ENCODE measurements at places on chromosomes 1 and 21.

- no peak for DNase-seq
Measured at GRCh38 chr1:186626356-186626932, 53.8 kb downstream of the PTGS2 start.

GRCh38 chr1:164855716-164856329 lies 296.8 kb downstream of the PBX1 start:
- DNase-seq: no peak

DNA sequence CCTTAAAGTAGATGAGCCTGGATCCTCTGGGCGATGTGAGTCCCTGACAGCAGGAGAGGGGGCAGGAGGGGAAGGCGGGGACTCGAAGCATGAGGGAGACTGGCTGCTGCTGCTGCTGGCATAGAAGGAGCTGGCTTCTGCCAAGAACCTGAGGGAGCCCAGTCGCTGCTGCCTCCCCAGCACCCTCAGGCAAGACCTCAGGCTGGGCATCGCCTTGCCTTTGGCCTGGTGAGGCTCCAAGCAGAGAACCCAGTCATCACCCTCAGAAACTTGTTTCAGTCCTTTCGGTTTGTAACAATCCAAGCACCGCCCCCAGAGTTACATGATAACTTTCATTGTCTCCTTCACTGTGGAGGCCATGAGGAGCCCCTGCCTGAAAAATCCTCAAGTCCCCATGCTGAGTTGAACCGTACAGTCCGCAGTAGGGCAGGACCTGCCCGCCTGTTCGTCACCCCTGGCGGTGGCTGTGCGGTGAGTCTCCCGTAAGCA lies 38.8 kb downstream of the POFUT2 start:
- no peak for DNase-seq

GRCh38 chr1:58361134-58361533 lies 185.4 kb downstream of the OMA1 start:
- DNase-seq: no peak

DNA sequence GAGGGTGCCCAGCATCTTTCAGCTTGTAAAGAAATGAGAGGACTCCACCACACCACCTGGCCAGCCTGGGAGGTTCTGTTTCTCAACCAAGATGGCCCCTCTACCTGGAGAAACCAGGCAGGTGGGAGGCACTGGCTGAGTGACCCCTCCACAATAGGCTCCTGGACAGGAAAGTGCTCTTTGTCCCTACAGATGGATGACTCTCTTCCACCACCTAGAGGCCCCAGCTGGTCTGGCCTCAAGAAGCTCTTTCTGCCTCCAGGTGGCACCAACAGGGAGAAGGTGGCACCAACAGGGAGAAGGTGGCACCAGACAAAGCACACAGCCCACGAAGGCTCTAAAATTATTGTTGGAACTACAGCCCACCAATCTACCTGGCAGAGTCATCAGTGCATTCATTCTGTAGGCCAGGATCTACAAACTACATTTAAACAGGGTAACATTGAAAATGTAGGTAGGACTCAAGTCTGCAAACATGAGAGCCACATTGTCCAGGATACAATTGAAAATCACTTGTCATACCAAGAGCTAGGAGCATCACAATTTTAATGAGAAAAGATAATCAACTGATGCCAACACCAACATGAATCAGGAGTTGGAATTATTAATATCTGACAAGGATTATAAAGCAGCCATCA lies 14.4 kb downstream of the TMPRSS3 start:
- DNase-seq: no peak

- DNase-seq: no peak
Measured at GRCh38 chr1:211478801-211479578, 13.0 kb downstream of the RD3 start.

GRCh38 chr1:29238620-29239002 lies 2.3 kb downstream of the PTPRU start:
- no peak for DNase-seq

- DNase-seq: no peak
Measured at GRCh38 chr21:16422702-16423101, 692.9 kb downstream of the USP25 start.

GRCh38 chr1:226078374-226078773 lies 15.9 kb downstream of the H3-3A start:
- DNase-seq: no peak

DNA sequence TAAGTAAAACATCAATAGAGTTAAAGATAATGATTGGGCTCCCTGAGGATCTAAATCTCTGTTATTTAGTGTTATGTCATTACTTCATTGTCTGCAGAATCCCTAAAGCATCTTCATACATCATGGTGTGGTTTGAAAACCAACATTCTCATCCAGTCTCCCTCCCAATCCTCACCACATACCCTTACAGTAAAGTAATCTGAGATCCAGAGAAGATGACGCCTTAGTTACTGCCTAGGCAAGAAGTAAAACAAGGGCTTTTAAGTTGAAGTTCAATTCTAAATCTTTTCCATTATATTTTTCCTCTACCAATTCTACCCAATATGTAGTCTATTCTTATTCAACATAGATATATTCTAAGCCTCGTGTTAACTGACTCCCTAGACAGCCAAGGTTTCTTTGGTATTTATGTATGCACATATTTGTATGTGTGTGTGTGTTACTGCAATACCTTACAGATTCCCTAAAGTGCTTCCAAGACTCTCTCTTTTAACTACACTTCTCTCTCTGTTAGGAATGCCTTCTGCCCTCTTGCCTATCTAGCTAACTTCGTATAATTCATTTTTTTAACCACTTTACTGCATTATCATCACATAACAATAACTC lies 17.3 kb downstream of the DPH5 start:
- no peak for DNase-seq

- no peak for DNase-seq
Measured at GRCh38 chr1:89429062-89429461, 65.2 kb downstream of the GBP6 start.

- DNase-seq: no peak
Measured at GRCh38 chr1:25550155-25550506, 6.7 kb downstream of the LDLRAP1 start.

GRCh38 chr1:16258591-16259135 lies 21.7 kb upstream of the CPLANE2 start:
- no peak for DNase-seq

DNA sequence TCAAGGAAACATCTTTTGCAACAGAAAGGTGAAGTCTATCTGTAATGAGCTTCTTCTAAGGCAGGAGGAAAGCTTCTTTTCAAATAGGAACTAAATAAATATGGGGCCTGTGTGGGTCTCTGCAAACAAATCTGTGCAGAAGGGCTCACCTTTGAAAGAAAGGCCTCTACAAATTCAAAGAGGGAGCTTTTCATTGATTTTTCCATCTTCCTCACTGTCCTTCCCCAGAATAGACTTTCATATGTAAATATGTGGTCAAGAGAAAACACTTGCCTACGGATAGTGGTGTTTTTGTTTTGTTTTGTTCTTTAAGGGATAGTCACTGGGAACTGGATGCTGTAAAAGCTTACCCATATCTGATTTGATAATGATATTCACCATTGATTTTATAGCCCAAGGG lies 223.4 kb downstream of the DSCAM start:
- no peak for DNase-seq

GRCh38 chr1:234896477-234897389 lies 231.9 kb downstream of the TOMM20 start:
- DNase-seq: no peak

DNA sequence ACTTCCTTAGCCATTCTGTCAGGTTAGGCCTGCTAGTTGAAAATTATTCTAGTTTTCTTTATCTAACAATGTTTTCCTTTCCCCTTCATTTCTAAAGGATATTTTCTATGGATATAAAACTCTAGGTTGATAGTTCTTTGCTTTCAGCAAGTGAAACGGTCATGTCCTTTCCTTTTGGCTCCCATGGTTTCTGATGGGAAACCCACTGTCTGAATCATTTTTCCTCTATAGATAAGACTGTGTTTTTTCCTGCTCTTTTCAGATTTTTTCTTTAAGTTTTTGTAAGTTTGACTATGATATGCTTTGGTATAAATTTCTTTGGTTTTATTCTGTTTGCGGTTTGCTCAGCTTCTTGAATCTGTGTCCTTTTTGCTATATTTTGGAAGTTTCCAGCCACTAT lies 800.9 kb downstream of the USP25 start:
- DNase-seq: no peak

DNA sequence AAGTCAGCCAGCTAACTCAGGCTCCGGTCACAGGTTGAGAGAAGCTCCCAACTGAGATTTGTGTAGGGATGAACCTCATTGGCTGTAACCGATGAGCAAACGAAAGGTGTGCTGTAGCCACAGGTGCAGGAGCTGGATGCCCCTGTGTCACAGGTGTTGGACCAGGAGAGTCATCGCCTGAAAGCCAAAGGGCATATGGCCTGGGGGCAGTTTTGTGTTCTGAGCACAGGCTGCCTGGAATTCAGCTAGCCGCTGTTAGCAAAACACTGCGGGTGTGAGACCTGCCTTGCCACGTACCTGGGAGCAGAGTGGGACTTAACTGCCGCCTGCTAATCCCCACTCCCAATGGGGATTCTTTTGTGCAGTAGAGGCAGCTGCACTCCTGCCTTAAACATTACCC lies 55.3 kb downstream of the NEK7 start:
- DNase-seq: no peak

GRCh38 chr1:176943783-176944182 lies 220.7 kb downstream of the ASTN1 start:
- no peak for DNase-seq

DNA sequence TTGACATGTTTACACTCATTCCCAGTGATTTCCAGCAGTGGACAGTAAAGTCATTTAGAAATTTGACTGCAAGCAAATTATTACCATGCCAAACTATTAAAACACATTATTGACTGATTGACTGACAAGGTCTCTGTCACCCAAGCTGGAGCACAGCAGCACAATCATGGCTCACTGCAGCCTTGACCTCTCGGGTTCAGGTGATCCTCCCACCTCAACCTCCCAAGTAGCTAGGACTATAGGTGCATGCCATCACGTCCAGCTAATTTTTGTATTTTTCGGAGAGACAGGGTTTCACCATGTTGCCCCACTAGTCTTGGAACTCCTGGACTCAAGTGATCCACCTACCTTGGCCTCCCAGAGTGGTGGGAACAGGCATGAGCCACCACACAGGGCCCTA lies 24.2 kb downstream of the PTP4A2 start:
- no peak for DNase-seq

- DNase-seq: no peak
Measured at GRCh38 chr1:69661686-69662085, 94.0 kb downstream of the LRRC7 start.

DNA sequence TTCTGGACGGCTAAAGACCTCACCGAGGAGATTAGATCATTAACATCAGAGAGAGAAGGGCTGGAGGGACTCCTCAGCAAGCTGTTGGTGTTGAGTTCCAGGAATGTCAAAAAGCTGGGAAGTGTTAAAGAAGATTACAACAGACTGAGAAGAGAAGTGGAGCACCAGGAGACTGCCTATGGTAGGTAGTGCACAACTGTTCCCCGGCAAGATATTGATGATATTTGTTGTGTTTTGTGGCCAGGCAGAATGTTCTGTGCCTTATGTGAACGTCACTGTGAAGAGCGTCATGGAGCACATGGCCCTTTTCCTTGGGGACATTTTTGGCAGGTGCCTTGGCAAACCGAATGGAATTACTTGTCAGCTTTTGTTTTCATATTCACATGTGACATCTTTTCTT lies 191.7 kb downstream of the DISC1 start:
- DNase-seq: no peak

DNA sequence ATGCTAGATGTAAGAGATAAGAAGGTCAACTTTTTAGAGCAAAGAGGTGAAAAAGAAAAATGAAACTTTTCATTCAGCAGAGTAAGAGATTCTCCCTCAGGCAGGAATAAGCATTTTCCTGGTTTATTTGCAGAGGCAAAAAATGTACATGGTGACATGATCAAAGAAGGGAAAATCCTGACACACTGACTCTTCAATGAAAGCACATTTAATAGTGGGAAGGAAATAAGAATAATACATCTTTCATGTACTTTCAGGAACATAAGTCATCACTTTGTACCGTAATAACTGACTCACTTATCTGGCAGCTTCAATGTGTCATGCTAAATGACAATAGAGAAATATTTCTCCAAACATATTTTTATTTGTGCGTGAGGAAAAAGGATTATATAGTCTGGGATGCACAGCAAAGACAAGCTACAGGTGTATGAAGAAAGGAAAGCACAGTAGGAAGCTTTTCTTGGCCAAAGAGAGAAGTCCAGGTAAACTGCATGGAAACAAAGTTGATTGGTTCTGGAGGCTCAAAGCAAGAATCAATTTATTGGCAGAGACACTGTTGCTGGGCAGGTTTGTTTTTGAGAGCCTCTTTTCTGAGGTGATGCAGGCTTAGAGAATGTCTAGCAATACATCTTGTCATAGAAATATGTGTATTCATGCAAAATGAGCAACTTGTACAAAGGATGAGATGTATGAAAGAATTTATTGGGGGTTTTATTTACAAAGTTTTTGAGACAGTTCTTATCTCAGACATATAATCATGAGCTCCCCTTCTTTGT lies 1409.0 kb downstream of the PLA2G4A start:
- DNase-seq: no peak

GRCh38 chr21:42781150-42781970 lies 98.0 kb downstream of the WDR4 start:
- DNase-seq: no peak

GRCh38 chr1:32404946-32405345 lies 10.7 kb upstream of the BSDC1 start:
- no peak for DNase-seq

- DNase-seq: no peak
Measured at GRCh38 chr1:44512313-44512885, 107.3 kb downstream of the RNF220 start.

DNA sequence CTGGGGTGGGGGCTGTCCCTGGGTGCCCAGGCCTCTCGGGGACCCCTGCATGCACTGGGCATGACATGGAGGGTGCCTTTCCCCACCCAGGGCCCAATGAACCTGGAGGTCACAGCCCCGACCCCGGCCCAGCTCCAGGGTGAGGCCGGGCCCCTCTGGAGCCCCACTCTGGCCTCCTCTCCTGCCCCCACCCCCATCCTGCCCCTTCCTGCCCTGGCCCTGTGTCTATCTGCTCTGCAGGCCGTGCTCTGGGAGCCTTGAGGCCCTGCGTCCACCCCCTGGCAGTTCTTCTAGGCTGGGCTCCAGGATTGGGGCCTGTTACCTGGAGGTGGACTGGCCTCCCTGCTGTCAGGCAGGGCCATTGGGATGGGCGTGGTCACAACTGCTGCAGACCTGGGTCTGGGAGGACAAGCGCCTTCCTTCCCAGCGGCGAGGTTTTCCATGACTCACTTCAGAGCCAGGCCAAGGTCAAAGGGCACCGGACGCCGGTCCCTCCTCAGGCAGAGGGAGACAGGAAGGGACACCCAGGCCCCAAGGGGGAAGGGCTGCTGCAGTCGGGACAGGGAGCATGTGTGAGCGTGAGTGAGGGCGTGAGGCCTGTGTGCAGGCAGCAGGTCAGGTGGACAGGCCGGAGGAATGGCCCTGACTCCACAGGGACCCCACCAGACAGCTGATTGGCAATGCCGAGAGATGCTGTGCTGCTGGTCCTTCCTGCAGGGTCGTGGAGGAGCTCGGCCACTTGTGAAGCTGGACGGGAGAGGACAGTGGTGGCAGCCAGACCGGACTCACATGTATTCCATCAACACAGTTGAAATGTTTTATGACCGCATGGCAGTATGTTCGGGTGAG lies 31.1 kb upstream of the POFUT2 start:
- no peak for DNase-seq

All from HFF-Myc (cell line).